RWPE1 (cell line): ENCODE measurements at places on chromosomes 5 and 9.

DNA sequence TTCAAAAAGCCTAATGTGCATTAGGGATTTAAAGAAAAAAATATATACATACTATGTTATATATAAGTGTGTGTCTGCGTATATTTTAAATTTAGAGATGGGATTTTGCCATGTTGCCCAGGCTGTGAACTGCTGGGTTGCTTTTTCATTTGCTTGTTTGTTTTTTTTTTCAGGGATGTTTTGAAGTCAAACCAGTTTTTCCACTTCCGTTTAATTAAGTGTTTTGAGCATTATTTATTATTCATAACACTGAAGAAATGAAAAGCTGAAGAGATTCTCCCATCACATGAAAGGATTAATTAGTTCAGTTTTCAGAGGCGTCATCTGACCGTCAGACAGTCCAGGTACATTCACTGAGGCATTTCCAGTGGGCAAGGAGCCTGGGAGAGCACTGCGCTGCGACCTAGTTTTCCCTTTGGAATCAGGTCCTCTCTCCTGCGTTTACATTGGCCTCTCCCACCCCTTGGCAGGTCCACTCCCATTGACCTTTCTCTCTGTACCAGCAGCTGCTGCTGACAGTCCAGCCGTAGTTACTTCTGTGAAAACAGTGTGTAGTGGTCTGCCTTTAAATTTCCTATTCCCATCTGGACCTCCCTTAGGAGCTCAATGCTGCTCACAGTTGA lies 26.0 kb downstream of the ARRDC3 start:
- peak; percentile 5 for DNase-seq

DNA sequence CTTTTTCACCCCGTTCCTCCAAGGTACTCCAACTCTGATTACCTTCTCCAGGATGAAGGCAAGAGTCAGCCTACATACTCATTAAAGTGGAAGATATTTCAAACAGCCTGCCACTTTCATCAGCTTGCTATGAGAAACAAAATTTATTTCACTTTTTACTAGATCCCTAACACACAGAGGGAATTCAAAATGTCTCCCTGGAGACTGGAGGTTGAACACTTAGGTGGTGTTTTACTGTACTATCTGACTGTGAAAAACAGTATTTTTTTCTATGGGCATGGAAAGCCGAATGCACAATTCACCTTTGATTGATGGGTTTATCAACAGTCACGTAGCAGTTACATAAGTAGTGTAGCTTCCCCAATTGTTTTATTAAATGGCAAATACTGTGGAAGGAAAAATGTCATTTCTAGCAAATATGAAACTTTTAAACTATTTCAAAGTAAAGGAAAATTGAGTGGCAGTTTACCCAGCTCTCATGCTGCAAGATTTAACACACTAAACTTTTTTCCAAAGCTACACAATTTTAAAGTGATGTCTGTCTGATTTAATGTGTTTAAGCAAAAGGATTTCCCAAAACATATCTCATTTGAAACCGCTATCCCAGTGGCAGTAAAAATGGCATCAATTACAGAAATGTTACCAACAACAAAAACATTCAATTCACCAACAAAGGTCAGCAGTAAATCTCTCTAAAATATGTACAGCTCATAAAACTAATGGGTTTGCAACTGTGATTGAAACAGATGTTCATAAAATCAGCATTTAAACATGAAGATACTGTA lies 125.0 kb upstream of the TLE4 start:
- no peak for DNase-seq

DNA sequence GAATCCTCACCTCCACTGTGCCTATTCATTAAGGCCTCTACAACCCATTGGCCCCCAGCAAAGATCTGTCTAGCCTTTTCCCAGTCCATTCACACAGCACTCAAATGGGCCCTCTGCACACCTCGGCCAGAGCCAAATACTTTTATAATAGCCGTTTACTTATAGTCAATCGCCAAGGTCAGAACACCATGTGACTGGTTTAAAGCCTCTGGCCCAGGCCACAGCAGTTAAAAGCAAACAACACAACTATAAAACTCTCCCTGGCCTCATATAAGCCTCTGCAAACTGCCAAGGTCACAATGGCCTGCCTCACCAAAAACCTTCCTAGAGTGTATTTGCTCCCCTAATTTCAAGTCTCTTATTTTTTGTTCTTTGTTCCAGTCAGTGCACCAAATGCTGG lies 562.6 kb downstream of the CAAP1 start:
- no peak for DNase-seq

DNA sequence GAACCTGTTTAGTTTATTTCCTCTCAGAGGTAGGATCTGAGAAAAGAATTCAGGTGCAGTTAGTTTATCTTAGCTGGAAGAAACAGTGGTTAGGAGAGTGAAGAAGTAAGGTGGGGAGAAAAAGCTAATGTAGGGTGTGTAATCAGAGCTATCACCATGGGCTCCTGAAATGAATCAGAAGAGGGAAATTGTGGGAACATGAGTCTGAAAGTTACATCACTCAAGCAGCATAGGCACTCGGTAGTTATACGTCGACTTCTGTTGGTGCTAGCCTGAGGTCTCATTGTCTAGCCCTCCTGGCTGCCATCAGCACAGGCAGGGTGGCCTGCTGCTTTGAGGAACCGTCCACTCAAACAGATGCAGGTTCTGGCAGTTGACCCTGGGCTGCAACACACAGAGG lies 56.7 kb upstream of the NPR3 start:
- DNase-seq = no peak

GRCh38 chr9:23258569-23258968 lies 567.5 kb downstream of the ELAVL2 start:
- no peak for DNase-seq

DNA sequence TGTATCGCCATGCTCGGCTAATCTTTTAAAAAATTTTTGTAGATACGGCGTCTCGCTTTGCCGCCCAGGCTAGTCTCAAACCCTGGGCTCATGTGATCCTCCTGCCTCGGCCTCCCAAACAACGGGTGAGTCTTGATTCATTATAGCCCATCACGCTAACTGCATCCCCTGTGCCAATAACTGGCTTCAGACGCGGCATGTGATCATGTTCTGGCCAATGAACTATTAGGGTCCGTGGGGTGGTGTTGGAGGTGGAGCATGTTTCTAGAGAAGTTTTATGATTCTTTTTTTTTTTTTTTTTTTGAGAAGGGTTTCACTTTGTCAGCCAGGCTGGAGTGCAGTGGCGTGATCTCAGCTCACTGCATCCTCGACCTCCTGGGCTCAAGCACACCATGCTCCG lies 51.0 kb downstream of the FGF18 start:
- DNase-seq = no peak

DNA sequence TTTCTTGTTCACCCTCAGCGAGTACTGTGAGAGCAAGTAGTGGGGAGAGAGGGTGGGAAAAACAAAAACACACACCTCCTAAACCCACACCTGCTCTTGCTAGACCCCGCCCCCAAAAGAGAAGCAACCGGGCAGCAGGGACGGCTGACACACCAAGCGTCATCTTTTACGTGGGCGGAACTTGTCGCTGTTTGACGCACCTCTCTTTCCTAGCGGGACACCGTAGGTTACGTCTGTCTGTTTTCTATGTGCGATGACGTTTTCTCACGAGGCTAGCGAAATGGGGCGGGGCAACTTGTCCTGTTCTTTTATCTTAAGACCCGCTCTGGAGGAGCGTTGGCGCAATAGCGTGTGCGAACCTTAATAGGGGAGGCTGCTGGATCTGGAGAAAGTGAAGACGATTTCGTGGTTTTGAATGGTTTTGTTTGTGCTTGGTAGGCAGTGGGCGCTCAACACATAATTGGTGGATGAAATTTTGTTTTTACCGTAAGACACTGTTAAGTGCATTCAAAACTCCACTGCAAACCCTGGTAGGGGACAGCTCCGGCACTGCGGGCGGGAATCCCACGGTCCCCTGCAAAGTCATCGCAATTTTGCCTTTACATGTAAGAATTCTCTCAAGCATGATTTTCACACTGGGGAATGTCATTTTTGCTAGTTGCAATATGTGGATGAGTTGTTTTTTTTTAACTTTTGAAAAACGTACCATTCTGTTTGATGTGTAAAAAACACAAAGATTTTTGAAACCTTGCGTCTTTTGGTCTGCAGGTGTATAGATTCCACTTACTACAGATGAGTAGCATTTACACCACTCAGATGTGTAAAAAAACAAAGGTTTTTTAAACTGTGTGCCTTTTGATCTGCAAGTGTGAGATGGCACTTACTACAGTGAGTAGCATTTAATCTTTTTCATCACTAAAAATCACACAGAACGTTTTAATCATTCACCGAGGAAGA lies 631 bp upstream of the C9orf72 start:
- DNase-seq = peak; percentile 96

DNA sequence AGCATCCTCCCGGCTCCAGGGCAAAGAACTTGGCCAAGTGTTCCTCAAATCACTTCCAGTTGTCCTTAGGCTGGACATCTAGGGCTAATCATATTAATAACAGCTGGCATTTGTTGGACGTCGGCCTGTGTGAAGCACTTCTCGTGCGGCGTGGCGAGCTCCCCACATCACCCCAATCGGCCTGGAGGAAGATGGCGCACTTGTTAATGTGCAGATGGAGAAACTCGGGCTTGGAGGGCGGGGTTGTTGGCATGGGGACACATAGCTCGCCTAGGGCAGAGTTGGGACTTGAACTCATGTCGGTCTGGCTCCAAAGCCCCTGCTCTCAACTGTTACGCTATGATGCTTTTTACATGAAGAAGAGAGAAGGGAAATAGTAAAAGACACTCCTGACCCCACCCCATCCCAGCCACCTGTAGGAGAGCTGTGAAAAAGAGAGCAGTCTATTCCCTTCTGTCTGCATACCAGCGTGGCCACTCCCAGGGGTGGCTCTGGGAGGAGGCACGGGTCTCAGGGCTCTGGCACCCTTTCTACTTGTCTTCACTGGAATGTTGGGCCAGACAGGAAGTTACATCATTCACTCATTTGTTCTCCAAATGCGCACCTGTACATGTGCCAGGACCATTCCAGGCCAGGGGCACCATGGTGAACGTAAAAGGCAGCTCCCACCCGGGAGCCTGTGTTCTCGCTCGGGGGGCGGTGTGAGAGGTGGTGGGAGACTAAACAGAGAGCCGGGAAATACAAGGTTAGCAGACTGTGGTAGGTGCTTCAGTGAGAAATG lies 12.8 kb upstream of the NUP214 start:
- peak; percentile 76 for DNase-seq

DNA sequence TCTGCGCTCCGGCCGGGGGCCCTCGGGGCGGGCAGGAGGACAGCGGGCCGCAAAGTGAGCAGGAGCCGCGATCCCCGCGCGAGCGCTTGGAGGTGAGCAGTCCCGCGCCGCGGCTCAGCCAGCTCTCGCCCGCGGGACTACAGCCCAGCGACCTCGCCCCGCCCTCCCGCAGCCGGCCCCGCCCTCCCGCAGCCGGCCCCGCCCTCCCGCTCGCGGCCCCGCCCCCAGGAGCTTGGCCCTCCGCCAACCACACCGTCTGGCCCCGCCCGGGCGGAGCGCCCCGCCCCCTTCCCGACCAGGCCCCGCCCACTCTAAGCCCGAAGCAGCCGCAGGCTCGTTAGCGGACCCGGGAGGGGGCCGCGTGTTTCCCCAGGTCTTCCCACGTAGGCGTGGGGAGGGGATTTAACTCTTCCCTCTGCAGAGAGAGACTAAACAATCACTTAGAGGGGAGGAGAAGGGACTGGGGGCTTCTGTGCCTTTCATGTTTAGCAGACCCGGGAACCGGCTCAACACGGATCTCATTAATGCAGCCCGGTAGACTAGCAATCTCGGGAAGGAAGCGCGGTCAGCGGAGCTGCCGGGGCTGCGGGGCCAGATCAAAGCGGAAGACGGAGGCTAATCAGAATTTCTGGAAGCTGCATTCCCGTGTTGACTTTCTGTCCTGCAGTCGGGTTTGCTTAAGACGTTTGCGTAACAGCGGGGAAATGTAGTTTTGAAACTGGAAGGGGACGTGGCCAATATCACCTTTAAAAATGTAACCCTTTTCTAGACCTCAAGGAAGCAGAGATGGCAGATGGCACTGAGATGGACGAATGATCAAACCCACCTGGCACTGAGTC lies at the start of gene MYO10:
TSS of gene MYO10 (minus strand) at position 139 of the 839 bp plus-strand sequence. CDS start 480 bp downstream, outside the sequence.
- peak; percentile 89 for DNase-seq

- no peak for DNase-seq
These were observed 100.1 kb downstream of the PLCXD3 start for GRCh38 chr5:41410307-41410706.

DNA sequence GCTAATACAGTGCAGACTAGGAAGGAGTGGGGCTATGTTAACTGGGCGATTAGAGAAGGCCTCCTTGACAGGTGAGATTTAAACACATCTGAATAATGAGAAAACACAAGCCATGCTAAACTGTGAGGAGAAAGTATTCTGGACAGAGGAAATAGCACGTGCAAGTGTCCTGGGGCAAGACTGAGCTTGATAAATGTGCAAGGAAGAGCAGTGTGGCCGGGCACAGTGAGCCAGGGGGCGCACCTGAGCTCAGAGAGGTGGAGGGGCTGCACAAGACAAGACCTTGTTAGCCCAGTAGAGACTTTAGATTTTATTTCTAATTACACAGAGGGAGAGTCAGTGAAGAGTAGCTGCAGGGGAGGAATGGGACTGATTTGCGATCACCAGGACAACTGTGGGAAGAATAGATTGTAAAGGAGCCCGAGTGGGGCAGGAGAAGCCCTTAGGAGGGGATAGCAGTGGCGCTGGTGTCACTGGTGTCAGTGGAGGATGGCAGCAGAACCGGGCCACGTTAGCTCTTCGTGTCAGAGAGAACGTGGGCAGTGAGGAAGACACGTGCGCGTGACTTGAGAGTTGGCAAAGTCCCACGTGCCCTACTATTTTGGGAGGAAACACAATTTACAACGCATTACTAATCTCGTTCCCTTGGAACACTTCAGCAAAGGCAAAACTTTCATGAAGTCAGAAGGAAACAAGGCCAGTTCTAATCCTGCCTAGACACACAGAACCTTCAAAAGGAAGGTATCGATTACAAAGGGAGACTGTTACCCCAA lies 17.9 kb upstream of the C5orf47 start:
- DNase-seq = no peak
